ENCODE measurements at places on chromosomes 16 and 17.

DNA sequence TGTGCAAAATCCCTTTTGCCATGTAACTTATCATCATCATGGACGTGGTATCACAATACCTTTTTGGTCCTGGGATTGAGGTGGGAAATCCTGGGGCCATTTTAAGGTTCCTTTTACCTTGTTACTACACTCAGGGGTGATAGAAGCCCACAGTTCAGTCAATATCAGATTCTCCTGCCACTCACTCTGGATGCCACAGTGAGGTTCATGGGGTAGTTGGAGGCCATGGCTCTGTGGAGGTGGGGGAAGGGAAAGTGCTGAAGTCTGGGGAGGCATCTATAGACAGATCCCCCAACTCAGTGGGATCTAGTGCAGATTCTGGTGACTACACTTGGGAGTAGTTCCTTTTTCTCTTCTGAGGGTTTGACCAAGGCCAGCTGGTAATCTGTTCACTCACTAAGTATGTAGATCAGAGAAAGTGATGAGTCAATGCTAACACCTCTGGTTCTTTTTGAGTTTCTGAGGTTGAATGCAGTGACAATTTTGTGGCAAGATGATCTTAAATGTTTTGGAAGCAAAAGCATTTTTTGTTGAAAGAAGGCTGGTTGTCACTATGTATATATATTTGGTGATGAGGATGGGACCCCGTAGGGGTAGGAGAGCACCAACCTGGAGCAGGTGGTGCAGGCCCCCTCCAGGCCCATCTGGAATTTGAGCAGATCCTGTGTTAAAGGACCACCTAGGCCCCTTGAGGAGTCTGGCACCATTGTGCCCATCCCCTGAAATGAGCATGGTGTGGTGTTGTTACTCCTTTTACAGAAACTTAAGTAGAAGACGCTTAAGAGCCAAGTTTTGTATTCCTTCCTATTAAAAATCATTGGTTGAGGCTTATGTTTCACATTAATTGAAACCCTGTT lies 18.8 kb upstream of the IRF8 start:
- DNase-seq = no peak

GRCh38 chr16:73032541-73033270 lies 15.2 kb downstream of the ZFHX3 start:
- no peak for DNase-seq

- no peak for DNase-seq
Observed at GRCh38 chr17:51672065-51672464, 411.7 kb downstream of the UTP18 start.

- DNase-seq = no peak
Observed at GRCh38 chr16:75114946-75115825, 1.4 kb downstream of the LDHD start.

- DNase-seq = no peak
Observed at GRCh38 chr16:84055366-84055765, 12.8 kb upstream of the SLC38A8 start.

GRCh38 chr17:31397256-31397939 lies 5.9 kb downstream of the RAB11FIP4 start:
- no peak for DNase-seq
